ENCODE measurements at places on chromosomes 5 and 9. TPM values are rescaled to one million over a fixed set of nuclear protein-coding genes. Genes with fewer than 3 reads are reported as not detected.

- DNase-seq: no peak
Observed at GRCh38 chr5:38673671-38674071, 117.2 kb upstream of the LIFR start.

The PCDH1 gene
- 27.3 TPM for total RNA-seq

DNA sequence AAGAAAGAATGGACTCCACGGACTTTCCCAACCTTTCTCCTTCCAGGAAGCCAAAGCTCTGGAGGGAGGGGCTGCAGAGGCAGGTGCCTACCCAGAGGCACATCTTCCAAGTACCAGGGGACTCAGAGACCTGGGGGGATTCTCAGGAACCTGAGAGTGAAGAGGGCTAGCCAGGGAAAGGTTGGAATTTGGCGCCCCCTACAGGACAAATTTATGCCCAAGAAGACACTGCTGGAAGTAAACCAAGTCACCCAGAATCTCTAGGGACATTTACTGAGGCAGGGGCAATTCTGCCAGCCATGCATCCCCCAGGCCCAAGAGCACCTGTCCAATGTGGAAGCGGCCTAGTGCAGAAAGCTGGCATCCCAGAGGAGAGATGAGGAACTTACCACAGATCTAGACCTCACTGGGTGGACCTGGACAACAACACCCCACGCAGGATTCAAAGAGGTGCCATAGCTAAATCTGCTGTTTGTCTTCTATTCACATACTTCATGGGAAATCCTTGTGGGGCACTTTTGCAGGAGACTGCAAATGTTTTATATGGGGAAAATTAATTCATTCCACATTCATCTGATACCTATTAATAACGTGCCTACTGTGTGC is 25.9 kb upstream of the IDNK start:
- peak; percentile 8 for DNase-seq

DNA sequence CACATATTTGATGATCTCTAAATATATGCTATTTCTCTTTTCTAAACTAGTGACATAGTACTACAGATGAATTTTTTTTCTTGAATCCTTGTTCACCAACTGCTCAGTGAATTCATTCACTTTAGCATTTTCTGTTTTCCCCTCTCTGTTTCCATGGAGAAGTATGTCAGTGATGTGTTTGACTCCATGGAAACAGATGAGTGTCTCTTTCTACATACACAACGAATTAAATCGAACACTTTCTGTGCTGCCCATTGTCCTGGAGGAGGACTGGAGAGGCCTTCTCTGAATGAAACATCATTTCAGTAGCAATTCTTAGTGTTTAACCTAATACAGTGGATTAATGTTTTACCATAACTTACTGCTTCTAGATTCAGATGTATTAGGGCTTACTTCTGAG is 9.5 kb downstream of the INVS start:
- no peak for DNase-seq
